ENCODE measurements at places on chromosomes 5 and 9. TPM values are rescaled to one million over a fixed set of nuclear protein-coding genes. Genes with fewer than 3 reads are reported as not detected.

ANKRD18A gene
- 8.1 TPM for total RNA-seq

FAXDC2 gene
- total RNA-seq: 14.7 TPM

PGGT1B gene
- total RNA-seq: 22.8 TPM

CDKN2B gene
- total RNA-seq: 0.31 TPM

SLCO6A1 gene
- total RNA-seq: 0.31 TPM

TAF11L4 gene
- not detected for total RNA-seq

MSX2 gene
- total RNA-seq: not detected

CARTPT gene
- total RNA-seq: 0.63 TPM

ATOSB gene
- 17.5 TPM for total RNA-seq

ANGPTL2 gene
- total RNA-seq: 1.9 TPM

CYFIP2 gene
- 186 TPM for total RNA-seq

KCNV2 gene
- not detected for total RNA-seq

CACNA1B gene
- 62.0 TPM for total RNA-seq

TJP2 gene
- 9.7 TPM for total RNA-seq

PTPRD gene
- 658 TPM for total RNA-seq

MEGF9 gene
- total RNA-seq: 61.3 TPM

LMAN2 gene
- 93.0 TPM for total RNA-seq

SLC6A3 gene
- not detected for total RNA-seq

OR13C8 gene
- total RNA-seq: not detected

TAS2R1 gene
- total RNA-seq: 0.31 TPM

RNF208 gene
- 1.9 TPM for total RNA-seq

LRRC70 gene
- 8.5 TPM for total RNA-seq

ITK gene
- not detected for total RNA-seq

SLC22A5 gene
- 13.5 TPM for total RNA-seq

GLRA1 gene
- total RNA-seq: not detected

MYO10 gene
- 46.6 TPM for total RNA-seq

IL17B gene
- not detected for total RNA-seq

GADD45G gene
- total RNA-seq: 13.8 TPM

MARCHF6 gene
- total RNA-seq: 355 TPM

GFI1B gene
- total RNA-seq: not detected

MLANA gene
- not detected for total RNA-seq

NIPBL gene
- total RNA-seq: 119 TPM

FAM153A gene
- total RNA-seq: 4.7 TPM

TTC39B gene
- total RNA-seq: 11.3 TPM

IRX1 gene
- total RNA-seq: not detected

TNFSF15 gene
- under 0.01 TPM for total RNA-seq

PTGES gene
- 2.5 TPM for total RNA-seq

PAPPA gene
- not detected for total RNA-seq

EIF4E1B gene
- 0.31 TPM for total RNA-seq

ORM2 gene
- total RNA-seq: not detected

GKAP1 gene
- 13.1 TPM for total RNA-seq

SLC6A19 gene
- total RNA-seq: not detected

PTPA gene
- total RNA-seq: 72.0 TPM

ZNF883 gene
- total RNA-seq: 75.4 TPM

SLC22A4 gene
- 1.6 TPM for total RNA-seq

REEP2 gene
- total RNA-seq: 88.3 TPM

EFNA5 gene
- 15.7 TPM for total RNA-seq

SH3PXD2B gene
- 22.8 TPM for total RNA-seq

FOCAD gene
- 188 TPM for total RNA-seq

P4HA2 gene
- total RNA-seq: 21.3 TPM

SNCB gene
- 14.4 TPM for total RNA-seq

CDH12 gene
- 36.6 TPM for total RNA-seq

TLX3 gene
- not detected for total RNA-seq

NRG2 gene
- 8.1 TPM for total RNA-seq

PDE8B gene
- total RNA-seq: 5.6 TPM

HMCN2 gene
- 0.31 TPM for total RNA-seq

GPR21 gene
- total RNA-seq: 17.2 TPM

FCHSD1 gene
- 9.4 TPM for total RNA-seq

SPATA31A3 gene
- not detected for total RNA-seq
